ENCODE measurements at places on chromosomes 13 and 19. TPM values are rescaled to one million over a fixed set of nuclear protein-coding genes. Genes with fewer than 3 reads are reported as not detected.

Gene STARD13
- total RNA-seq, result 54.3 TPM

Gene ACP5
- 47.5 TPM for total RNA-seq

Gene RFPL4A
- total RNA-seq, result not detected

Gene TMEM238
- total RNA-seq, result not detected

Gene FAM124A
- 4.7 TPM for total RNA-seq

Gene PRX
- total RNA-seq, result 4.3 TPM

Gene CASP14
- total RNA-seq, result not detected

Gene CBY2
- total RNA-seq, result not detected

Gene LRRC8E
- total RNA-seq, result not detected

Gene KASH5
- 0.37 TPM for total RNA-seq

Gene AXL
- total RNA-seq, result 48.7 TPM

Gene FCAR
- total RNA-seq, result not detected

Gene CEACAM8
- not detected for total RNA-seq

Gene GCDH
- total RNA-seq, result 20.1 TPM

Gene PLPPR3
- 0.55 TPM for total RNA-seq

Gene C19orf33
- total RNA-seq, result 171 TPM

Gene KCNN1
- not detected for total RNA-seq

Gene CCDC124
- total RNA-seq, result 68.7 TPM

Gene RGS9BP
- not detected for total RNA-seq

Gene RNF225
- not detected for total RNA-seq

Gene ATP1A3
- total RNA-seq, result not detected

Gene THSD8
- total RNA-seq, result not detected

Gene PLK5
- not detected for total RNA-seq

Gene CYP2A6
- total RNA-seq, result not detected

Gene KLK8
- total RNA-seq, result not detected

Gene PRR36
- total RNA-seq, result not detected

Gene FAAP24
- total RNA-seq, result not detected

Gene IL12RB1
- not detected for total RNA-seq

Gene FGF22
- total RNA-seq, result 0.45 TPM

Gene CCL25
- total RNA-seq, result 5.1 TPM

Gene CRTC1
- 4.9 TPM for total RNA-seq

Gene CCDC70
- total RNA-seq, result not detected

Gene ZNF548
- 48.5 TPM for total RNA-seq

All from stomach (tissue), 19 donors.